ENCODE measurements at places on chromosomes 11 and 22.

DNA sequence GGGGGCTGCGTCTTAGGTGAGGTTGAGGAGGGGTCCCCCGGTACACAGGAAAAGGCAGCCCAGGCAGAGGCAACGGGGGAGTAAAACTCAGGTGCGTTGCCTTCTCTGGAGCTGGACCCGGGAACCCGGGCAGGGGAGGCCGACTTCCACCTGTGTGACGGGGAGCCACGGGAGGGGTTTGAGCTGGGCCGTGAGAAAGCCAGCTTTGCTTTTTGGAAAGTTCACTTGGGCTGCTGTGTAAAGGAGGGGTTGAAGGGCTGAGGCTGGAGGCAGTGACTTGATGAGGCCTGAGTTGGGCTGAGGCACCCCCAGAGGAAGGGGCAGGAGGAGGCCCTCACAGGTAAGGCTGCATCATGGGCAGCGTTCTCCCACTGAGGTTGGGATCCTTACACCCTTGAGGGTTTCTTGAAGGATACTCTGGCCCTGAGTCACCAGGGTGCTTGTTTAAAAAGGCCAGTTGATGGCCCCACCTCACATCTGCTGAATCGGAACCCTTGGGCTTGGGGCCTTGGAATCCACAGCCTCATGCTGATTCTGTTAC lies 47.2 kb downstream of the CHRDL2 start:
- DNase-seq, result no peak

- no peak for DNase-seq
Observed at GRCh38 chr22:38191731-38192474, 9.9 kb upstream of the MAFF start.

- no peak for DNase-seq
Observed at GRCh38 chr22:47816863-47817210, 1054.4 kb downstream of the TBC1D22A start.

- DNase-seq, result no peak
Observed at GRCh38 chr11:1731451-1732059, 18.8 kb downstream of the IFITM10 start.

DNA sequence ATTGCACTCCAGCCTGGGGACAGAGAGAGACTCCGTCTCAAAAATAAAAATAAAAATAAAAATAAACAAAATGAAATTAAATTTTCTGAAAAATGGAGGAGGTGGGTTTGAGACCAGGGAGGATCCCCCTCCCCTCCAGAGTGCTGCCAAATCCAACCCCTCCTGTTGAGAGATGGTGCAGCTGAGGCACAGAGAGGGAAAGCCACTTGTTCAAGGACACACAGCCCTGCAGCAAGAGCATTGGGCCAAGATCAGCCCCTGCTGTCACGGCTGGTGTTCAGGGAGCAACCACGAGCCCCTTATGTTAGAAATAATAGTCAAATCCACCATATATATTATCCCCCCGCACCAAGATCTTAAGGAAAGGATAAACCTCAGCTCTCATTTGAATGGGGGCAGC lies 2.7 kb downstream of the MYO18B start:
- no peak for DNase-seq

DNA sequence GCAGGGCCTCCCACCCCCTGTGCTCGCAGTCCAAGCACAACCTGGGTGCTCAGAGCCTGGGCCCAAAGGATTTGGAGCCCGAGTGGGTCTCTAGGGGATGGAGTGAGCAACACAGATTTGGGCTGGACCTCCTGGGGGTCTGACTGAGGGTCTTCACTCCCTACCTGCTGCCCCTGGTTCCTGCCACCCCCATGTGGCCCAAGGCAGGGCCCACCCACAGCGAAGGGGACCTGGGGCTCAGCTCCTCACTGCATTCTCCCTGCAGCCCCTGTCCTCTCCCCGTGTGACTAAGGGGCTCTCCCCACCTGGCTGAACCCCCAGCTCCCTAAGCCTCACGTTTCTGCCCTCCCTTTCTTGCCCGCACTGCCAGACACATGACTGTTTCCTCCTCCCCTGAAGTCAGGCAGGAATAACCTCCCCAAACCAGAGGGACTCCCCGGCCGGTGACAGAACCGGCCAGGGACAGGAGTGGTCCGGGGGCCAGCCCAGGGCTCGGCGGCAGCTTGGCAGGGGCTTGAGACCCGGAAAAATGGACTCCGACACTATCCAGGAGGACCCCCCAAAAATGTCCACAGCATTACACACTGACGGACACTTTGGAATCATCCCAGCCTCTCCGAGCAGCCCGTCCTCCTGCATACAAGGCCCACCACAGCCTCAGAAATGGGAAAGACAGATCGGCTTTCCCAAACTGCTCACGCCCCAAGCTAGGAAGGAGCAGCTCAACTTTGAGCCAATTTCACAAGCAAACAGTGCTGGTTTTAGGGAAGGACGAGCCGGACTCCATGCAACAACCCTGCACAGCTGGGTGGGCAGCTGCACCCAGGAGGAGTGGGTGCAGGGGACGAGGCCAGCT lies 57.8 kb downstream of the BRD1 start:
- DNase-seq, result no peak

DNA sequence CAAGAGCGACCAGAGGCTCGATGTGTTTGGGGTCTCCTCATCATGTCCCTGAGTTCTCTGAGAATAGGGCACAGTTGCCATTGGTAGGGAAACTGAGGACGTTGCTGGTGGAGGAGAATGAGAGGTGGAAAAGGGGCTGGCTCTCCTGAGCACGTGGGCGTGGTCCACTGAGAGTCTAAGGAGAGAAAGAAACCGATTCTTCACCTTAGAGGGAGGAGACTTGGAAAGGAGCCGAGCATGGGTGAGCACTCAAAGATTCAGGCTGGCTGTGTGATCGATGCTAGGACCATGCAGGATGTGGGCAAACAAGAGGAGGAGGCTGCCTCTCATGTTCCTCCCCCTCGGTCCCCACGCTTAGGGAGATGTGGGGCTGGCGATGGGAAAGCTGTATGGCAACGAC lies 19.8 kb upstream of the TLCD5 start:
- DNase-seq, result no peak

- no peak for DNase-seq
Observed at GRCh38 chr11:30697032-30697431, 110.9 kb upstream of the MPPED2 start.
